ENCODE measurements at places on chromosomes 1 and 21.

GRCh38 chr1:238254935-238255334, 364.2 kb upstream of the ZP4 start:
- DNase-seq = no peak

DNA sequence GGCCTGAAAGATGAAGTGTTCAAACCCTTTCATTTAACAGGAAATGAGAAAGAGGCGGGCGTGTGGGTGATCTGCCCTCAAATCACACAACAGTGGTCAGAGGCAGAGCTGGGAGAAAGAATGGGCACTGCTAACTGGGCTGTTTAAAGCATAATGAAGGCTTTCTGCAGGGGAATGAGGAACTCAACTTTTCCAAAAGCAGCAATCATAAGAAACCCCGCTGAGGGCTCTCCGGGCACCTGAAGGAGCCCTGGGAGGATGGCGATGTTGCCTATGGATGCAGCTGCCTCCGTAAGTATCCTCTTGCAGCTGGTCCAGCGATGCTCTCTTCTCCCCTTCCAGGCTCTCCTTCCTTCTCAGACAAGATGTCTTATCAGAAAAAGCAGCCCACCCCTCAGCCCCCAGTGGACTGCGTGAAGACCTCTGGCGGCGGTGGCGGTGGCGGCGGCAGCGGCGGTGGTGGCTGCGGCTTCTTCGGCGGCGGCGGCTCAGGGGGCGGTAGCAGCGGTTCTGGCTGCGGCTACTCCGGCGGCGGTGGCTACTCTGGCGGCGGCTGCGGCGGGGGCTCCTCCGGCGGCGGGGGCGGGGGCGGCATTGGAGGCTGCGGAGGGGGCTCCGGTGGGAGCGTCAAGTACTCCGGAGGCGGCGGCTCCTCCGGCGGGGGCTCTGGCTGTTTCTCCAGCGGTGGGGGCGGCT, 1.2 kb downstream of the LORICRIN start:
- no peak for DNase-seq

GRCh38 chr1:48773133-48773532, 3.6 kb downstream of the BEND5 start:
- no peak for DNase-seq

DNA sequence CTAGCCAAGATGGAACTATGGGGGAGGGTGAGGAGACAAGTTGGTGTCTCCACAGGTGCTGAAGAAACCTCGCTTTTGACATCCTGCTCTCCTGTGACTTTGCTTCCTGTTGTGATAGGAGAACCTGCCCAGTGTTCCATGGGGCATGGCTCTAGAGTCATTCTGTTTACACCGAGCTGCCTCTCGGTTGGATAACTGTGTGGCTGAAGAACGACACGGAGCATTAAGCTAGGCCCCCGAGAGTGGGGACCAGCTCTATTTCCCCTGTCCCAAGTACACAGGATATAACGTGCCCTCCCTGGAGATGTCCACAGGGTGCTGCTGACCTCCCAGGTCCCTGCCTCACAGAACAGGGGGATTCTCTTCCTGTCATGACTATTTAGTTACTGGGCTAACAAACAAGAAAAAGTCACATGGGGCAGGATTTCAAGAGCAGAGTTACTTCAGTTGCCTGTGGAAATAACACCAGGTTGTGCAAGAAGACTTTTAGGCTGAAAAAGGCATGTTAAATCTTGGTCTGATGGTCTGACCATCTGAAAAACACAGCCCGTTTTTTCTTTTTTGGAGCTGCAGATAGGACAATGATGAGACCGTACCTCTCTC, 29.4 kb upstream of the PPP2R5A start:
- DNase-seq = no peak

DNA sequence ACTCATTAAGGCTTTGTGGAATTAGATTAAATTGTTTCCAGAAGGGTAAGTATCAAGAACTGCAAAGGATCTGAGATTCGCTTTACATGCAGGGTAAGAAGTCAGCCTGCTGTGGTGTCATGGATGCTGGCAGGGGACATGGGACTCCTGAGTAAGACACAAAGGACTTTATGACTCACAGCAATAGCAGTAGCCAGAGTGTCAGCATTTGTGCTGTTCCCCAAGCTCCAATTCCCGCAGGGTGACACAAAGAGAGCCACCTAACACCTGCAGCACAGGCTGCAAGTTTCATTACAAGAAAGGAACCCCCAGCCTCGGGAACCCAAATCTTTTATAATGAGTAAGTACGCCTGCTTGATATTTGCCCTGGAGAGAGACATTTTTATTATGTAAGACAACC, 298.1 kb upstream of the POU3F1 start:
- DNase-seq = no peak

- no peak for DNase-seq
Measured at GRCh38 chr1:61270107-61270506, 187.7 kb downstream of the NFIA start.

- DNase-seq = no peak
Measured at GRCh38 chr1:181479137-181479745, 4.1 kb upstream of the CACNA1E start.

DNA sequence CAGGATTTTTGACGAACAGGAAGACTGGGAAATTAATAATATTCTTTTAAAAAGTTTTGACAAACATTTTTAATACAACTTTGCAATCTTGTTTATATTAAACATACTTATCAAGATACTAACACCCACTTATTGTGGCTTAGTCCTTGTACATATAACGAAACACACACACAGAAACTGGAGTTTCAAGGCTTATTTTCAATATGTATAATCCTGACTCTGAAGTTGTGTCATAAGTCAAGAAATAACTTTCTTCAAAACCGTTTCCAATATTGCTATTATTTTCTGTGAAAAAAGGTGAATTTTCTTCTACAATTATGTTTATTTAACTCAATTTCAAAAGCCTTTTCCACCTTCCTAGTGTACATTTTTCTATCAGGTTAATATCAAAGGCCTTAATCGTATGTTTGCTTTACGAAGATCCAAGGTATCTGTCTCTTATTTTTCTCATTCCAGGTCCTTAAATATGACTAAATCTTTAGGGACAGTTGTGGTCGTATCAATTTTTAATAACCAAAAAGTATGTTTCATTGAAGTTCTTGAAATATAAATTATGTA, 1.8 kb downstream of the CDKN2C start:
- no peak for DNase-seq

DNA sequence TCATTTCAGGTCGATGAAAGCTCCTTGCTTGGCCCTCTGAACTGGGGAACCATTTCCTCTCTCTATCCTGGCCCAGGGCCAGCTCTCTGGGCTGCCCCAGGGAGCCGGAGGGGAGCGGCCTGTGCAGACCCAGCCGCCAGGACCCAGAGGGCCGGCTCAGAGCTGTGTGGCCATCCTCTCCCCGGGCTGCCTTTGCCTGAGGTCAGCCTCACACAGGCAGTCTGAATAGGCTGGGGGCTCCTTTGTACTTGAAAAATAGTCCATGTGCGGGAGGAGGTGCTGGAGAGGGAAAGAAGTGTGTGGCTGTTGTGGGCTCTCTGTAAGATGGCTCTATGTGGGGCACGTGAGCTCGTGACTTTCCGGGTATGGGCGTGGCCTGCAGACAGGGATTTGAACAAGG, 275.1 kb upstream of the VAMP3 start:
- DNase-seq = no peak

DNA sequence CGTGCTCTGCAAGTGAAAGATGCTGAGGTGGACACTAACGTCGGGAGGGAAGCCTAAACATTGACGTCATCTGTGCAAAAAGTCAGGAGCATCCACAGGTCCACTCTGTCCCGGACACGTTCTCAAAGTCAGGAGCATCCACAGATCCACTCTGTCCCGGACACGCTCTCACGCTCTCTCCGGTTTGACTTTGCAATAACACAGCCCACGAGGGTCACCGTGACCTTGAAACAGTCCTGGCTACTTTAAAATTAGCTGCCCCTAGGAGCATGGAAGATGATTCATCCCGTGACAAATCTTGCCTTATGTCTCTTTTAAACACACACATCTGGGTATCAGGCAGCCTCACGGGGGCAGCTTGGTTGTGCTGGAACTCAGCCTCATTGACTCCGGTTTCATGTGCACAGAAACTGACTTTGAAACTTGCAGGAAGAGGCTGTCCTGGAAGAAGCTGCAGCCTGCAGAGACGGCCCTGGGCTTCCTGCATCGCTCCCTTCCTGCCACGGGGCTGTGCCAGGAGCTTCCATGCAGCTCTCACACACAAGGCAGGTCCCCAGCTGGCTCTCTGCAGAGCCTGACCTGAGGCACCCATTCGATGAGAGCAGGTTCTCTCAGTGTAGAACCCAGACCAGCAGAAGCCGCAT, 18.1 kb upstream of the COL18A1 start:
- no peak for DNase-seq

GRCh38 chr1:23290836-23291565, 53.1 kb downstream of the HNRNPR start:
- no peak for DNase-seq

DNA sequence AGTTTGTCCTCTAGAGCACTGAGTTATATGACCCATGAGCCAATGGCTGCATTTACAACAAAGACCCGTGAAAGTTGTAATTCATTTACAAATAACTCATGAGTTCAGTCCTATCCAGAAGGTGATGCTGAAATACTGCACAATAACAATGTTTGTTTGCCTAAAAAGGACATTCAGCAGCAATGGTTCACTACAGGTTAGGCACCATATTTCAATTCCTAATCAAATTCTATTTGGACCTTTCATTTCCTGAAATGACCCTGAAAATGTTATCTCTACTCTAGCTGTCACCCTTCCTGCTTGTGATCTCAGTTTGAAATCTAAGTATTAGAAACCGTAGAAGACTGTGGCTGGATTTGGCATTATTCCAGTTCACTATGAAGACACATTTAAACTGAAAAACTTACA, 191.2 kb upstream of the SAMSN1 start:
- DNase-seq = no peak

- no peak for DNase-seq
Measured at GRCh38 chr1:42324398-42325013, 10.5 kb downstream of the FOXJ3 start.

GRCh38 chr1:246567646-246568235, 1.5 kb downstream of the CNST start:
- DNase-seq = no peak

GRCh38 chr1:226498640-226499008, 49.9 kb upstream of the STUM start:
- no peak for DNase-seq

- DNase-seq = no peak
Measured at GRCh38 chr1:79322511-79323027, 316.0 kb upstream of the ADGRL4 start.

DNA sequence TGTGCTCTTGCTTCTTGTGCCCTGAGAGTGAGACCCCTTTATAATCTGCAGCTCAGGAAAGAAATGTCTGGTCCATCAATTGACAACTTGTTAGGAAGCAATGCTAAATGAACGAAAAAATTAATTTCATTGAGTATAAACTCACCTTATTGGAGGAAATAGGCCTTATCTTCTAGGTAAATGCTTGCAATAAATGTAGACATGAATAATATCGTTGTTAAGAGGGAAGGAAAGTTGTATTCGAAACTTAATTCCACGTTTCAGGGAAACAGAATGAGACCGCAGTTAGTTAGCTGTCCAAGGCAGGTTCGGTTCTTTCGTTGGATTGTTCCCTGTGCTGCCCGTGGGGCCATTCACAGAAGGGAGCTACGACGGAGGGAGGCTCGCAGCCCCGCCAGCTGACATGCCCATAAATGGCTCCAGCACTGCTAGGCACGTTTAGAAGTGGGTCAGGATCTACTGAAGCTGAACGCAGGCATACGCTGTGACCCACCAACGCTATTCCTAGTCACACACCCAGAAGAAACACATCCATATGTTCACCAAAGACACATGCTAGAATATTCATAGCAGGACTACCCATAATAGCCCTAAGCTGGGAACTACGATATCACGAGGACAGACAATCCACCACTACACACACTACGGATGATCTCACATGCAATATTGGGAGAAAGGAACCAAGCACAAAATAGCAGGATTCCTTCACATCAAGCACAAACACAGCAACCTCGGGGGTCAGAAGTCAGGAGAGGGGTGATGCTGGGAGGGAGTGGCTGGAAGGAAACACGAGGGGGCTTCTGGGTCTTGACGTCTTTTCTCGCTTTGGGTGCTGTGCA, 56.2 kb upstream of the LBR start:
- DNase-seq = no peak

DNA sequence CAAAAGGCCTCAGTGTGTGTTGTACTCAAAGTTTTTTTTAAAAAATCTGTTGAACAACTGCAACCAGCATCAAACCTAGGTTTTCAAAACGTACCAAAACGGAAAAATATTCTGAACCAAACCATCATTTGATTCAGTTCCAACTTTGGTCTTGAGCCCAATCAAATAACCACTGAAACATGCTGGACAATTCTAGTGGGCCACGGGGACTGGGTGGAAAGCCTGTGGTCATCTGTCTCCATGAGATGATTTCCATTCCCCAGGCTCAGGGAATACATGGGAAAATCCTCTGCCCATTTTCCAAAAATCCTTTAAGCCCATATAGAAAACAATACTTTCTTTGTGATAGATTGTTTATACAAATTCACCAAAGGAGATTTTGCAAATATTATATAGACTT, 22.5 kb downstream of the ITPKB start:
- DNase-seq = no peak

DNA sequence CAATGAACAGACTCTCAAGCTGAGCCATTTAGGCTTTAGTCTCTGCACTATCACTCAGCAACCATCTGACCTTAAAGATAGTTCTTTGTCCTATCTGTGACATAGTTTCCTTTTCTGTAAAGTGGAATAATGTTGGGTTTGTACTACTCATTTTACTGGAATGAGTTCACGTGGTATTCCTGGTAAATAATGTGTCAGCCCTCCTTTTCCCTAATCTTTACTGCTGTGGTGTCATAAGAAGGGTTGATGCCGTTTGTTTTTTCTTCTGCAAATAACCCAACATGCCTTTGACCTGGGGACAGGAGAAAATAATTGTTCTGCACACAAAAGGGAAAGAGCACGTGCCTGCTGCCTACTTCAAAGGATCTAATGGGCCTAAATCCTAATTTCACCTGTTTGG, 297.8 kb downstream of the BRINP3 start:
- DNase-seq = no peak

DNA sequence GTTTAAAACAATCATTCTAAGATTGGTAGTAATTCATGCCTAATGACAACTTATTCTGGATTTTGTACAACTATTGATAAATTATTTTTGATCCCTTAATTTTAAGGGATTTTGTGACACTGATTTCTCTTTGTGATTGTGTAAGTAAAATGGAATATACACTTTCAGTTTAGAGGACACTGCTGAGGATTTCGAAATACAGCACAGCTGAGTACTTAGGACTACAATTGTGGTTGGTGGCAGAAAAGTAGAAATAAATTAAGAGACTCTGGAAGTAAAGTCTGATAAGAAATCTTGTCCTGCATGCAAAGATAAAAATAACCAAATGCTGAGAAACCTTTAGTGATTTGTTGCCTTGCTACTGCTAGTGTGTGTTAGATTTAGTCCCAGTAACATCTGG, 40.0 kb downstream of the TYW3 start:
- no peak for DNase-seq

DNA sequence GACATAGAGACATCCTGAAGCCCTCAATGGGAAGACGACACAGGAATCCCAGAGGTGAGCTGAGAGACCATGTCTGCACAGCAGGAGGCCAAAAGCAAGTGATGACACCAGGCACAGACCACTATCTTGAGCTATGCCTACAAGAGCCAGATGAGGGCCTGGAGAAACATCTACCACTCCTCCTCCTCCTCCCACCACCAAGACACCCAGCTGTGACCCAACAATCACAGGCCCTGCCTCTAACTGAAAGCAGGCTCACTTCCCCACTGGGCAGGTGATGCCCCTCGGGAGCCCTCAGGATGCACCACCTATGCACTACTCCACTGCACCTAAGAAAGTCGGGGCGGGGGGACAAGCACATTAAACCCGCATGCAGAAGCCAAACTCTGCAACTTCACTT, 16.5 kb downstream of the TADA1 start:
- no peak for DNase-seq

- no peak for DNase-seq
Measured at GRCh38 chr1:43239484-43239883, 30.3 kb upstream of the TMEM125 start.
